AG04449 (cell line): ENCODE measurements at places on chromosomes 13 and 19.

- DNase-seq: no peak
These were observed 567 bp upstream of the SMG9 start for GRCh38 chr19:43755256-43755801.

DNA sequence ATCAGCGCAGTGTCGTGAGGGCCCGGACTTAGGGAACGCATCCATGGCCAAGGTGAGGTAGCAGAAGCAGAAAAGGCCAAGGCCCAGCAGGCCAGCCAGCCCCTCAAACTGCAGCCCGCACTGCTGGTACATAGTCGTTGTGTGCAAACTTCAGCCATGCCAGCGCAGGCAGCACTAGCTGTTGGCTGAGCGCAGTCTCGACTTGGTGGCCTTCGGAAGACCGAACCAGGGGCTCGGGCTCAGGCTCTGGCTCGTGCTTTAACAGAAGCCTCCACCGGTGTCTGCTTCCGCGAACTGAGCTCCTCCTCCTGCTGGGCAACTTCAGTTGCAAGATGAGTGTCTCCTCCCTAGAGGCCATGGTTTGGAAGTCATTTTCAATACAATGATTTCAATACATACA is 157.5 kb downstream of the DNAJC15 start:
- DNase-seq: no peak

GRCh38 chr19:8576273-8576993 is 809 bp downstream of the MYO1F start:
- no peak for DNase-seq

GRCh38 chr19:12834976-12835757 is 788 bp upstream of the RTBDN start:
- DNase-seq: no peak

DNA sequence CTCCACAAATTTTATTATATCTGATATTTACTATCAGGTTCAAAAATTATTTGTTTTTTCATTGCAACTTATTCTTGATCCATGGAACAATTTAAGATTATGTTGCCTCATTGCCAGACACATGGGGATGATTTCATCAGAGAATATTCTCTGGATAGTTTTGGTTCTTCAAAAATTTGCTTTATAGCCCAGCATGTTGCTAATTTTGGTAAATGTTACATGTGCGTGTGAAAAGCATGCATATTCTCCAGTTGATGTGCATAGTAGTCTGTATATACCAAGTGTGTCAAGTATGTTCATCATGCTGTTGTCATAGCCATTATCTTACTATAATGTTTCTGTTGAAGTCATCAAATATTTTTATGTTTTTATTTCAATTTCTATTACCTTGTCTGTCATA is 122.3 kb downstream of the RFC3 start:
- no peak for DNase-seq

GRCh38 chr13:46803586-46803985 is 6.6 kb upstream of the ESD start:
- DNase-seq: no peak

DNA sequence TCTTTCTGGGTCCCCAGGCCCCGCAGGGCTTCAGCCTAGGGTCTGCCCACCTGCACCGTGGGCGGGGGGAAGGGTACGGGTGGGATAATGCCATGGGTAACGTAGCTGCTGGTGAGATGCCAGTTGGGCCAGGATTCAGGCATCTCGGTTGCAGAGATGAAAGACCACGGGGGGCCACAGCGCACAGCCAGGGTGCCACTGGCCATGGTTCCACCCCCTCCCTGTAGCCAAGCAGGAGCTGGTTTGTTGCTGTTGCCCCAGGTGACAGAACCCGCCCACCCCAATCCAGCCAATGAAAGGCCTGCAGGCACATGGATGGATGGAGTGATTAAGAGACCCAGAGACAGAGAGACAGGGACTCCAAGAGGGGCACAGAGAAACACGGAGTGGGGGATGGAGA is 1.0 kb upstream of the CGB7 start:
- DNase-seq: no peak

GRCh38 chr13:51797664-51798488 is 6.1 kb downstream of the DHRS12 start:
- DNase-seq: no peak

GRCh38 chr13:109401891-109402290 is 384.5 kb downstream of the IRS2 start:
- no peak for DNase-seq

DNA sequence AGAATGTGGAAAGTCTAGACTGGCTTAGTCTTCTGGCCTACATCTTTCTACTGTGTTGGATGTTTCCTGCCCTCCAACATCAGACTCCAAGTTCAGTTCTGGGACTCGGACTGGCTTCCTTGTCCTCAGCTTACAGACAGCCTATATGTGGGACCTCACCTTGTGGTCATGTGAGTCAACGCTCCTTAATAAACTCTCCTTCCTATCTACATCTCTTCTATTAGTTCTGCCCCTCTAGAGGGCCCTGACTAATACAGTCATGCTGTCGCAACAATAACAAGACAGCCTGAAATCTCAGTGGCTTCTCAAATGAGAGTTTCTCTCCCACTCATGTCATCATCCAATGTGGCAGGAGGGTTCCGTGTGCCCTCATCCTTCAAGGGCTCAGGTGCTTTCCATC is 347.8 kb downstream of the MZT1 start:
- no peak for DNase-seq

DNA sequence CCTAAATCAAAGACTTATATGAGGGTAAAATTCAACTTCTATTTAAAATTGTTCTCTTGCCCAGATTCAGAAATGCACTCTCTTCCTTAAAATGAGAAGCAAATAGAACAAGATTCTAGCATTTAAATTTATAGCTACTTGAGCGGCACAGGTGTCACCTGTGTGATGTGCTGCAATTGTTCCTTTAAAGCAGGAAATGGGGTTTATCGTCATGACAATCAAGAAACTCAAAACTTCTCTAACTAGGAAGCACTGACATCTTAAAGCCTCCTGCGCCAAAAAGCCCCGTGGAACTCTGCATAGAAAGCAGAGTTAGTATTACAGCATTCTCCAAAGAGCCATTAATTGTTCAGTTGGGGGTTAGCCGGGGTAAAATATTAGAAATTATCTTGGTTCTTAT is 2.6 kb upstream of the OXGR1 start:
- no peak for DNase-seq

DNA sequence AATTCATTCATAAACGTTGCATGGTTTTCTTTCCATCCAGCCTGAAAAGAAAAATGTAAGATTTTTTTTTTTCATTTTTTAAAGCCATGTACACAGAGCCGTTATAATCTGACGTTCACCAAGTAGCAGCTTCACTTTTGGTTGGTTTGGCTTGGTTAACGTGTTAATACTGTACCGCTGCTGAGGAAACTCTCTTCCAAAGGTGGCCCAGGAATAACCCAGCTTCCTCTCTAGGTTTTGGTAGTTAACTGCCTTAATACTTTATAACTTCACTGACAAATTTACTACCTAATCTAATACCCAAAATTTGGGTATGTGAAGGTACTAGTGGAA is 1.7 kb downstream of the INTS6 start:
- no peak for DNase-seq

GRCh38 chr13:59119475-59119874 is 1044.3 kb downstream of the DIAPH3 start:
- no peak for DNase-seq

- no peak for DNase-seq
These were observed 6.7 kb downstream of the DBP start for GRCh38 chr19:48630296-48631063.

- no peak for DNase-seq
These were observed 4.8 kb downstream of the COLGALT1 start for GRCh38 chr19:17560205-17560595.

- no peak for DNase-seq
These were observed 41.9 kb upstream of the ZNF536 start for GRCh38 chr19:30330266-30330665.

- no peak for DNase-seq
These were observed 2.8 kb downstream of the BRME1 start for GRCh38 chr19:13902993-13903555.

- no peak for DNase-seq
These were observed 1454.8 kb upstream of the SPRY2 start for GRCh38 chr13:81795710-81796109.

DNA sequence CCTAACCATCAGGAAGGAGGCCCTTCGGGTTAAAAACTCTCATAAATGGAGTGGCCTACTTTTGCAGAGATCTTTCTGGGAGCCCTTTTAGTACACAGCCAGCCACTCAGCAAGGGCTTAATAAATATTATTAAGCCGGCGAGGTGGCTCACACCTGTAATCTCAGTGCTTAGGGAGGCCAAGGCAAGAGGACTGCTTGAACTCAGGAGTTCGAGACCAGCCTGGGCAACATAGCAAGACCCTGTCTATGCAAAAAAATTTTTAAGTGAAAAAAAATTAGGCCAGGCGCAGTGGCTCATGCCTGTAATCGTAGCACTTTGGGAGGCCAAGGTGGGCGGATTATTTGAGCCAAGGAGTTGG is 810 bp upstream of the KANK2 start:
- DNase-seq: no peak

- DNase-seq: no peak
These were observed 5.8 kb downstream of the PPFIA3 start for GRCh38 chr19:49125025-49125731.

- peak; percentile 33 for DNase-seq
These were observed 1.7 kb downstream of the MIER2 start for GRCh38 chr19:342801-343421.

GRCh38 chr13:36431204-36432105 is 840 bp upstream of the CCNA1 start:
- no peak for DNase-seq

DNA sequence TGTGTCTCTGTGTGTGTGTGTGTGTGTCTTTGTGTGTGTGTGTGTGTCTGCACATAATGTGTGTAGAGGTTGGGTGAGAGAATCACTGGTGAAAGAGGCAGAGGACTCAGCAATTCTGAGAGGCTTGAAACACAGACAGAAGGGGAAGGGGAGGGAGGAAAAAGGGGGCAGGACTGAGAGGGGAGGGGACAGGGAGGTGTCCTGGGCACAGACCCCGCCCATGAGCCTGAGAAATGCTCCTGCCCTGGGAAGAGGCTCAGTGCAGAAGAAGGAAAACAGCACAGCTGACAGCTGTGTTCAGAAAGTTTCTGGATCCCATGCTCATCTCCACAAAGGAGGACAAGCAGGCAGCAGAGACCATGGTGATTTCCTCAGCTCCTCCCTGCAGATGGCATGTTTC is 59.1 kb upstream of the CEACAM8 start:
- DNase-seq: no peak

GRCh38 chr19:41997121-41997850 is 3.3 kb upstream of the ATP1A3 start:
- DNase-seq: no peak

- DNase-seq: no peak
These were observed 31.5 kb downstream of the ABCC4 start for GRCh38 chr13:95269756-95270155.

GRCh38 chr19:42469311-42470235 is 26.8 kb upstream of the CXCL17 start:
- no peak for DNase-seq

DNA sequence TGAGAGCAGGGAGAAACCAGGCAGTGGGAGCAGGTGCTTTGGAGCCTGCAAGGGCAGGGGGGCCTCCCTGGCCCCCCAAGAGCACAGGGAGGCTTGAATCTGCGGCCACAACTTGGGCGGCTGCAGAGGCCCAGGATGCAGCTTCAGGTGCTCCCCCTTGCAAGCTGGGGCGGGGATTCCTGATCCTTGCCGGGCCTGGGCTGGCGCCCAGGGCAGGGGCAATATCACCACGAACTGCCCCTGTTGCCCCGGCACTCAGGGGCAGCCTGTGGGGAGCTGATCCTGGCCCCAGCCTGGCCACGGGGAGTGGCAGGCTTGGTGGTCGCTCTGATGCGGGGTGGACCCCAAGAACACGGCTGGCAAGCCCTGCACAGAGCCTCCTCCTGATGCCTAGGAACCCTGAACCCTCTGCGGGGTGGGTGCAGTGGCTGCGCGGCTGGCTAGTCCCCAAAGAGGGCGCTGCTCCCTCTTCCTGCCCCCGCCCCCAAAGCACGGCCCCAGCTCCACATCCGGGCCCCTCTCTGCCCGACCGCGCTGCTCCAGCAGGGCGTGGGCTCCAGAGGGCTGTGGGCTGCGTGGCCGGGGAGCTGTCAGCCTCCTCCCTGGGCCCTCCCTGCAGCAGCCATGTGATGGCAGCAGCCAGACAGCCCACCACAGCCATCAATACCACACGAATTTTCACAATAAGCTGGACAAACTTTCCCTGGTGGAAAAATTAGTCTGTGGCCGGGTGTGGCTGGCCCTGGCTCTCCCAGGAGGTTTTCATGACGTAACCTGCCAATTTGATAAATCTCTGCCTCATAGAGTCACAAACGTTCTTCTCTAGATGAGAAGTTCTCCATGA is 21.0 kb downstream of the TNFSF9 start:
- no peak for DNase-seq

DNA sequence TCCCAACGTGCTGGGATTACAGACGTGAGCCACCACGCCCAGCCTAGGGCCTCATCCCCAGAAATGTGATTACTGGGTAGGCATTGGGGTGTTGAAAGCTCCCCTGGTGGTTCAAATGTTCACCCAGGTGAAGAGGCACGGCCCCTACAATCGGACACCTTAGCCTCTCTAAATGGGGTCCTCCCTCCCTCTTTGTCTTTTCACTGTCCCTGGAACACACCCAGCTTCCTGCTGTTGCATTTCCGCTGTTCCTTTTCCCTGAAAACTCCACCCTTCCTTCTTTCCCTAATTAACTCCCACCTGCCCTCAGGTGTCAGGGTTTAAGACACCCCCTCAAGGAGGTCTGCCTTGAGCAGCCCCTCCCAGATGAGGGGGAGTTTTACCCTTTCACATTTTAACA is 3.6 kb upstream of the PRODH2 start:
- DNase-seq: no peak

DNA sequence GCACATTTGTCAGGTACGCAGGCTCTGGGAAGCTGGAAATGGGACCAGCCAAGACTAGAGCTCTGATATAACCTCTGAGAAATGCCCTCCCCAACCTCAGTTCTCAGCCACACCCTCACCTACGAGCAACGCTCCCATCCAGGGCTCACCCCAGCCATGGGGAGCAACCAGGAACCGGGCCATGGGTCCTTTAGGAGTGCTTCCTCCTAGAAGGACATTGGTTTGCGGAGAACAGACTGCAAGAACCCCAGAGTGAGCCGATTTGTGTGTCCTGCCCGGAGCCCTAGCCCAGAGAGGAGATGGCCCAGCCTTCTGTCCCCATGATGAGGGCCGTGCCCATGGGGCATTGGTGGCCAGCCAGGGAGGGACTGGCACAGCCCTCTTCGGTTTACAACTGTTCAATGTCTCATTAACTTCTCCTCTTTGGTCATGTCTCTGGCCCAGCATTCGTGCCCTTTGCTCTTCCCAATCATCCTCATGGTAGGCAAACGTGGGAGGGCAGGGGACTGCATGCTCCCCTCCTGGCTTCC is 32.9 kb upstream of the IGSF23 start:
- no peak for DNase-seq
